ENCODE measurements at places on chromosomes 3 and 15. TPM values are rescaled to one million over a fixed set of nuclear protein-coding genes. Genes with fewer than 3 reads are reported as not detected.

Gene SENP2
- polyA plus RNA-seq = 37.0 TPM

Gene CRYGS
- polyA plus RNA-seq = 2.6 TPM

Gene SNURF
- polyA plus RNA-seq = 23.8 TPM

Gene TICRR
- polyA plus RNA-seq = 3.4 TPM

Gene P2RY14
- 1.4 TPM for polyA plus RNA-seq

Gene EPB42
- polyA plus RNA-seq = 4.7 TPM

Gene RSRC1
- polyA plus RNA-seq = 20.2 TPM

Gene CCR8
- not detected for polyA plus RNA-seq
